Fibroblast of skin of right quadriceps (primary cell): ENCODE measurements at places on chromosomes 4 and X.

- DNase-seq = no peak
Observed at GRCh38 chr4:16007471-16008095, 44.6 kb upstream of the FGFBP2 start.

- DNase-seq = no peak
Observed at GRCh38 chrX:133852401-133852800, 133.0 kb downstream of the GPC3 start.

GRCh38 chr4:148693913-148694649 is 251.9 kb upstream of the NR3C2 start:
- no peak for DNase-seq

DNA sequence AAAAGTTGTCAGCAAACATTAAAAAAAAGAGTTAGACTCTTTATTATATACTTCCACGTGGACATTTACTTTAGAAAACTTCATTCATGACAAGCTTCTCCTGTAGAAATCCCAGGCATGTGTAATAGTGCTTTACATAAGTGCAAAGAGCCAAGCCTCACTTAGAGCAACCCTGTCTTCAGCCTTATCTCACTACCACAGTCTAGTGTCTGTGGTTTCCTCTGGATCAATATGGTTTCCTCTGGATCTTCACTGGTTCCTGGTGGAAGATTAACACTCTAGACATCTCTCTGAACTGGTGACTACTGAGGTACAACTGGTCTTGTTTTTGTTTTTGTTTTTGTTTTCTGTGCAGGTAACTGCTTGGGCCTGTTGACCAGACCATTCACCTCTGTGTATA is 18.4 kb upstream of the ARMCX5 start:
- DNase-seq = no peak

- no peak for DNase-seq
Observed at GRCh38 chrX:54422168-54422567, 18.0 kb upstream of the TSR2 start.

DNA sequence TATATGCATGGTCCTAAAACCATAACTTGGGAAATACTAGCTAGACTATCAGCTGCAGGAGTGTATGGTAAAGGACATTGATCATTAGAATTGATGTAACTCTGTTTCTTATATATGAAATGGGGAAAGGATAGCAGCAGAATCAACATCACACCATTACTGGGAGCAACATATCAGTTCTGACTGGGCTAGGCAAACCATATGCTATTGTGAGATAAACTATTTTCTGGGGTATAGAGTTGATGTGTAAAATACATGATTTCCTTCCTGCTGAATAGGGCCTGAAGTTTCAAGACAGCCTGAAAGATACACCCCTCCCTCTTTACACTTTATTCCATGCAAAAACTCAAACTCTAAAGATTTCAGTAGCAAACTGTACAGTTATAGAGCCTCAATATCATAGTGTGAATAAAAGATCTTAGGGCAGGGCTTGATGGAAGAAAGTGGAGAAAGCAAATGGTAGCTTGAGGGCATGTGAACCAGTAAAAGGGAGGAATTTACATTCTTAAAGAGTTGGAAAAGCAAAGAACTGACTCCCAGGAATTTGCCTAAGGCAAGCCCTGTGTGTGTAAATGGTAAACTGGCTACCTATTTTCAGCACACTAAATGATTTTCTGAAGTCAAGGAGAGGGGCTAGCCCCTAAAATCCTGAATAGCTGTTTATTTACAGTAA is 404.1 kb downstream of the MAPK10 start:
- DNase-seq = no peak

DNA sequence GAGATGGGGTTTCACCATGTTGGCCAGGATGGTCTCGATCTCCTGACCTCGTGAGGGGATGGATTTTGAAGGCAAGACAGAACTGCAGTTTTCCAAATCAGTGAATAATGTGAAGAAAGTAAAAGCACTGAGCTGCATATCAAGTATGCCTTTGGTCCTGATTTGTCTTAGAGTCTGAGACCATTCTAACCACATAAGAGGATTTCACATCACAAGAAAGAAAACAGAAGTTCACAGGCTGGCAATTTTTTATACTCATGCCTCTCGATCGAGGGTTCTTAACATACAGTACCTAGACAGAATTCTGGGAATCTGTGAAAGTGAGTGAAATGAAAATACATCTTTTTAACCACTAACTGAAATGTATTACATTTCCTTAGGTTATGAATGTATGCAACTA is 23.3 kb downstream of the CHIC2 start:
- DNase-seq = no peak

DNA sequence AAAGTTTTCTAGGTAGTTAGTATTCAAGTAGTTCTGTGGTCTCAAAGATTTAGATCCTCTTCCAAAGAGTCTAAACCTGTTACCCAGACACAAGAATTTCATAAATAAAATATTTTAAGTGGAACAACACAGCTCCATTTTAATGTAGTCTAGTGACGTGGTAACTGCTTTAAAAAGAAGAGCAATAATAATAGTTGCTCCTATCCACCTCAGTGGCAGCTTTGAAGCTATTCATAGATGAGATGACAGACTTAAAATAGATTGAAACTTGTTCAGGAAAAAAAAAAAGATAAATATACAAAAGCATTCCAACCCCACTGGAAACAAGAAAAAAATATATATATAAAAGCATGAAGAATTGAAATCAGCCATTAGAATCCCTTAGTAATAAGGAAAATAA is 14.6 kb downstream of the SCOC start:
- DNase-seq = no peak

DNA sequence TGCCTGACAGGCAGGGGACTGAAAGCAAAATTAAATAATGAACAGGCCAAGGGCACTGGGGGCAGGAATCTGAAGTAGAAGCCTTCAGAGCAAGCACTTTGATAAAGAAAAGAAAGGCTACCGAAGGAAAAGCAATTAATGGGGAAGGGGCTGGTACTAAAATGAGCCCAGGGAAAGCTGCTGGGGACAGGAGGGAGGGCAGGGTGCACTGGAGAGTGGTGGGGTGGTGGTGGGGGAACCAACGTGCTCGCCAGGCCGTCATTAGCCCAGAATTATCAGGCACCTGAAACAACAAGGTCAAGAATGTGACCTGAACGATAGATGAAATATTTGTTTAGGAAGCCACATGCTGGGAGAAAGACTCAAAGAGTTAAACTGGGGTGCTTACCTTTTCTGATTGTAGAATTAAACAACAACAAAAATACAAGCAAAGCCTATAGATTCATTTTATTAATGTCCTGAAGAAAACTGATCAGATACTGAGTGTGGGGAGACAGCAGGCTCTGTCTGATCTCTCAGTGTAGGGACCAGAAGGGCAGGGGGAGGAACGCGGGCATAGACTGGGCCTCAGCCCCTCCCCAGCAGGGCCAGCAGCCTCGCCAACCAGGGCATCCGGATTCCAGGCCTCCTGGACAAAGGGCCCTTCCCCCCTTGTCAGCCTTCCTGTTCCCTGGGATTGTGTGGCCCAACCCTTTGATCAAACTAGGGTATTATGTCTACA is 239.7 kb upstream of the KLF3 start:
- DNase-seq = no peak
